Stimulated activated CD8-positive, alpha-beta memory T cell treated with anti-CD3 and anti-CD28 coated beads, Interleukin-7, amount 100 ng/mL, for 48 hours (primary cell): ENCODE measurements at places on chromosomes 4 and X.

GRCh38 chrX:116267511-116268040 is 97.0 kb downstream of the AGTR2 start:
- DNase-seq, result no peak

GRCh38 chrX:109533005-109533404 is 3.6 kb upstream of the NXT2 start:
- no peak for DNase-seq

DNA sequence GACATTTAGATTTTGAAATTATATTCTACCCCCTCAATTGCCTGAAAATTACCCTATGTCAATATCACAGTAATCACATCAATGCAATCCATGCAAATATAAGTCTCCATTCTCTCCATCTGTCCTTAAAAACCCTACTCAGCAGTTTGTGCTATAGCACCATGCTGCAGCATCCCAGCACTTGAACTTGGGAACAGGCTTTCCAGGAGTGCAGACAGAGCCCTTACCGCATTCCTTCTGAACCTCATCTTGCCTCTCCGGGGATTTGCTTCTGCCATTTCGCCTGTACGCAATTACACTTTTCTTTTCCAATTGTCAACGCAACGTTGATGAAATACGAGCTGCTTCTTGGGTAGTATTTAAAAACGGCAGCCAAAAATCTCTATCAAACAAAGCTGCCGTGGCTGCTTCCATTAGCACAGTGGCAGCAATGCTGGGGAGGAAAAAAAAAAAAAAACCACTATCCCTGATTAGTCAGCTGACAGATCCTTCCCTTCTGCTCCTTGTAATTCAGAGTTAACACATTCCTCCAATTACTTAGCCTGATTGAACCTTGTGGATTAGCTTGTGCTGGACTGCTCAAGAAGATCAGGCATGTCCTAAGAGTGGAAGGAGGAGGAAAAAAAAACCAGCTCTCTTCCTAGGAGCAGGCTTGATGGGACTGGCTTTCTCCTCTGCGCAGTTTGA is 65.6 kb downstream of the MCF2 start:
- DNase-seq, result no peak

- DNase-seq, result no peak
These were observed 65.3 kb downstream of the CLNK start for GRCh38 chr4:10619220-10619619.

DNA sequence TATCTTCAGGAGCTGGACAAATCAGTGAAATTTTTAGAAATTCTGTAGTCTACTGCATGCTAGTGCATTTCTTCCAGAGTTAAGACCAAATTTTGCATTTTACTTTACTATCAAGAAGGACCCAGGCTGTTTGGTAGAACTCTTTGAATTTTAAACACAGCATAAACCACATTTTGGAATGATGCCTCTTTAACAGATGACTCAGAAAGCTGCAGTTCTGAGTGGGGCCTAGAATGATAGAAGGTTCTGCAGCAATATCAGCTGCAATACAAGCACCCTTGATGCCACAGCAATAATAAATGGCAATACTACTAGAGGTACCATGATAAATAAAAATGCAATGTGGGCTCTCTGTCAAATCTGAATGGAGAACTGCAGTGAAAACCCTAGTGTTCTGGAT is 198.7 kb downstream of the TMA16 start:
- DNase-seq, result no peak
